Stimulated activated CD8-positive, alpha-beta memory T cell treated with anti-CD3 and anti-CD28 coated beads, Interleukin-2, amount 100 ng/mL, for 48 hours (primary cell): ENCODE measurements at places on chromosomes 13 and 19.

DNA sequence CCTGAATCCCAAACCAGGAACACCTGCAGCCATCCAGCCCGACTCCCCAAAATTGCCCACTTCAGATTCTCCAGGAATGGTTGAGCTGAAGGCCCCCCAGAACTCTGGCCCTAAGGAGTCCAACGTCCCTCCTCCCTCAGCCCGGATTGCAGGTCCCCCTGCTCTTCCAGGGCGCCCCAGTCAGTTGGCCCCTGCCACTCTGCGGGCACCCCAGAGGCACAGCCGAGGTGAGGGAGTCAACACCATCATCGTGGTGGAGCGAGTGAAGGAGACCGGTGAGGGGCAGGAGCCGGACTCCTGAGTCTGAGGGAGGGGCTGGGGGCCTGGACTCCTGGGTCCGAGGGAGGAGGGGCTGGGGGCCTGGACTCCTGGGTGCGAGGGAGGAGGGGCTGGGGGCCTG is 2.2 kb downstream of the GFY start:
- DNase-seq: no peak

DNA sequence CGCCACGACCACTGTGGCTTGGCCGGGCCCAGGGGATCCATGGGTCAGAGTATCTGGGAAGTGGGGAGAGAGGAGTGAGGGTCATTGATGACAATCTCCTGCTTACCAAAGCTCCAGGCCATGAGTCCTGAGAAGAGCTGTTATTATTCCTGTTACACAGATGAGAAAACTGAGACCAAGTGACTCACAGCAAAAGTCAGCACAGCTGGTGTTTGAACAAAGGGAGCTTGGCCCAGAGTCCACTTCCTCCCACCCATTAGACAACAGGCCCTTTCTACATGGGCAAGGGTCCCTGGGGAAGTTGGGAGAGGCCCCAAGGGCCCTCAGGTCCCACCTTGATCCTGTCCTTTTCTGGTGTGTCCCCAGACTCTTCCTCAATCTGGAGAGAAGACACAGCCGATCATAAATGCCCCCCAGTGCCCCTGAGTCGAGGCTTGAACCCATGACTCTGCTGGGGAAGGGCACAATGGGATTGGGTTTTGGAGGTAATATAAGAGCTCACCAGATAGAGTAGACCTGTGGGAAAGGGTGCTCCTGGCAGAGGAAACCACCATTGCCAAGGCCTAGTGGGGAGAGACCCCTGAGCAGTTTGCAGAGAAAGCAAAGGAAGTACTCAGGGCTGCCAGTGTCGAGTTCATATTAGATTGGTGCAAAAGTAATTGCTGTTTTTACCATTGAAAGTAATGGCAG is 6.8 kb downstream of the FUT6 start:
- no peak for DNase-seq

DNA sequence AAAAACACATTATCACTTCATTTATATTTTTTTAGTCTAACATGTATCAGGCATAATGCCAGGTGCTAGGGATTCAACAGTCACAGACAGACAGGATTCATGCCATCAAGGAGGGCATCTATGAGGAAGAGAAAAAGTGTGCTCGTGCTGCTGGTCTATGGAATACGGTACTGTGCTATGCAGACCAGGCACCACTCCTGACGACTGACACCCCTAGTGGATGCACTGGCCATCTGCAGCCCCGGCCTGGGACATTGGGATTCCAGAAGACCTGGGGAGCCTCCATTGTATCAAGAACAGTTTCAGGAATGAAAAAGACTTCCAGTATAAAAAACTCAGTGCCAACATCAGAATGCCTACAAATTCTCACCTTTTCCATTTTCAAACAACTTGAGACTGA is 94.0 kb downstream of the KLF12 start:
- DNase-seq: peak; percentile 13

GRCh38 chr13:76953968-76954367 is 5.7 kb downstream of the ACOD1 start:
- DNase-seq: no peak

DNA sequence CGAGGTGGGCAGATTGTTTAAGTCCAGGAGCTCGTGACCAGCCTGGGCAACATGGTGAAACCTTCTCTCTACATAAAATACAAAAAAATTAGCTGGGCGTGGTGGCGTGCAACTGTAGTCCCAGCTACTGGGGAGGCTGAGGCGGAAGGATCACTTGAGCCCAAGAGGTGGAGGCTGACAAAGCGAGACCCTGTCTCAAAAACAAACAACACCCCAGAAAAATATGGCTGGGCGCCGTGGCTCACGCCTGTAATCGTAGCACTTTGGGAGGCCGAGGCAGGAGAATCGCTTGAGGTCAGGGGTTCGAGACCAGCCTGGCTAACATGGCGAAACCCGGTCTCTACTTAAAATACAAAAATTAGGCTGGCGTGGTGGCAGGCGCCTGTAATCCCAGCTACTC is 3.4 kb upstream of the HNRNPL start:
- DNase-seq: no peak

DNA sequence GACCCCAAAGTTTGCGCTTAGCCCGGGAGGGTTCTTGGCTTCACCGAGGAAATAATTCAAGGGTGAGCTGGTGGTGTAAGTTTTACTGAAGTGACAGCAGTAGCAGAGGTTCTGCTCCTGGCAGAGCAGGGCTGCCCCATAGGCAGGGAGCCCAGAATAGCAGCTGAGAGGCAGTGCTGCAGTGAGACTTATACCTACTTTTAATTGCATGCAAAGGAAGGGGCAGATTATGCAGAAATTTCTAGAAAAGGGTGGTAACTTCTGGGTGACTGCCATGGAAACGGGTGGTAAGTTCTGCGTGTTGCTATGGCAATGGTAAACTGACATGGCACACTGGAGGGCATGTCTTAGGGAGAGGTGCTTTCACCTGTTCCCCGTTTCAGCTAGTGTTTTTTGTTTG is 17.5 kb upstream of the CAMSAP3 start:
- no peak for DNase-seq

DNA sequence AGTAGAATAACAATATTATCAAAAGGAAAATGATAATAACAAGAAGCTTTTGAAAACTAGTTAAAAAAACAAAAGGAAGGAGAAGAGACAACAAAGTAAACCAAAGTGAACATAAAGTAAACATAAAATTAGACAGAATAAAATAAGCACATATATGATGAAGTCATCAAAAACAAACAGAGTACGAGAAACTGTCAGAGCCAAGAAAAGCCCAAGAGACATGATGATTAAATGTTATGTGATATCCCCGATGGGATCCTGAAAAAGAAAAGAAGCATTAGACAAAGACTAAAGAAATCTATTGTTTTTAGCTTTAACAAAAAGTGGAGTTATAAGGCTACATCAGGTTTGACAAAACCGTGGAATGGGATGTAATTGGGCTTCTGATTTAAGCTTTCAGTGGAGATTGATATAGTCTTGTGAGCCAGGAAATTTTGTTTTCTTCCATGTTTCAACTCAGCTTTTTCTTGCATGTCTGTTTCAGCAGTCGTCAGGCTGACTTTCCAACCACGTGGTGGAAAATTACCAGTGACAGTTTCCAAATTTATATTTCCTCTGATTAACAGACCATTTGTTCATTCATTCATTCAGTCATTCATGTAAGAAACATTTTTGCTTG is 64.9 kb downstream of the KL start:
- DNase-seq: no peak

GRCh38 chr13:49549289-49549688 is 36.1 kb downstream of the RCBTB1 start:
- no peak for DNase-seq

DNA sequence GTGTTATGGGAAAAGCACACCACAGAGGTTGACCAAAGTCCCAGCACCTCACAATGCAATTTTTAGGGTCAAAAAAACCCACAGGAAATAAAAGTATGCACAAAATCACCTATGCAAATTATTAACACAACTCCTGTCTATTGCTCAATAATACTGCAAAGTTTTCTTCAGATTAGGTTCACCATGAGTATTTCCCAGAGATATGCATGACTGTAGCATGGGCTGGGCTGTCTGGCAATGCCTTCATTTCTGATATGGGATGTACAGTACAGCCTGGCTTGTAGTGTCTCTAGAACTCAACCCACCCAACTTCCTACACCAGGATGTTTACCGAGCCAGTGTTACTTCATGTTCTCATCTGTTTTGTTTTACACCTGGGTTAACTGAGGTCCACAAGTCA is 698.7 kb upstream of the ARGLU1 start:
- no peak for DNase-seq

GRCh38 chr13:48975101-48975855 is 434 bp upstream of the FNDC3A start:
- peak; percentile 3 for DNase-seq

- DNase-seq: no peak
Measured at GRCh38 chr13:113448545-113448884, 4.8 kb downstream of the ADPRHL1 start.

DNA sequence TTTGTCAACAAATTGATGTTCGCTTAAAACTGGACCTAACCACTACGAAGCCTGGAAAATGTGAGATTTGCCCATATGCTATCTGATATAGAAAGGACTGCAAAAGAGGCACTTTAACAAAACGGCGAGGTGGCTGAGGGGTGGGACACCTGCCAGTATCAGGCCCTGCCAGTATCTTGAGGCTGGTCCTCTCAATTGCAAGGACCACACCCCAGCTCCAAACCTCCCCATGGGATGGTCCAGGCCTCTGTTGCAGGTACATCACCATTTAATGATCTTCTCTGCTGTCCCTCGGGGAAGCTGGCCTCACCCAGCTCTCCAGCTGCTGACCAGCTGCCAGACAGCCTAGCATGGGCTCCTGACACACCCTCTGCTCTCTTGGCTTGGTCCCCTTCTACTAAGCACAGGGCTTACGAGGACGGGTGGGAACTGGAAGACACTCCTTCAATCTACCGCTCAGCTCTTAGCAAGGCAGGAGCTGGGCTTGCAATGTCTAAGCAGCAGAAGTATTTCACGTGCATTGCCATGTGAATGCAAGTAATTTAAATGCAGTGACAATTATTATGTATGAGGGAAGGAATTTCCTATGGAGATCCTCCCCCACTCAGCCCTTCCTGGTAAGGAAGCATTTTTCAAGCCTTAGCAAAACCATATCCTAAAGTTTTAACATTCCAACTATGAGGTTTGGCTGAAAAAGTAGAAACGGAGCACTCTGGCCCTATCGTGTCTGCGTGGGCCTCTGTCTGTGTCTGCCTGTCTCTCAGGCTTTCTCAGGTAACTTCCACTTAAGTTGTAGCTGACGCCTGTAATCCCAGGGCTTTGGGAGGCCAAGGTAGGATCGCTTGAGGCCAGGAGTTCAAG is 63.9 kb downstream of the LATS2 start:
- no peak for DNase-seq

DNA sequence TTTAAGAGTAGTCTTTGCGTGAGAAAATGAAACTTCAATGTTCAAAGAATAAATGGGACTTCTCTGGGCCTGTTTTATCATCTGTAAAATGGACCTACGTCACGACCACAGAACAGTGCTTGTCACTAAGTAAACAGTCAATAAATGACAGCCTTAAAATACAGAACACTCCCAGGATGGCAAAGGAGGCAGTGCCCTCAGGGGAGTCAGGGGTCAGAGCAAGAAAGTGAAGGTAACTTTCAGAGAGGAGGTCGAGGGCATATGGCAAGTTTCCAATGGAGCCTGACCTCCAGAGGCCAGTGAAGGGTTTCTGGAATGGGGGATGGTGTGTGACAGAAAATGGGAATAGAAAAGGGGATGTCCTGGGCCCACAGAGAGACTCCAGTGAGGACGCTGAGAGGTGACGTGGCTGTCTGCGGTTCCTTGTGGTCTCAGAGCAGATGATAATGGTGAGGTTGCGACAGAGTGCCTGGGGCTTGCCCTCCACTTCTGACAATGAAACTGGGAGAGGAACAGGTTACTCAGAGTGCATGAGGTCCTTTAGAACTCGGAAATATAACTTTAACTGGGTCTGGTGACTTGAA is 91.8 kb downstream of the UBL3 start:
- DNase-seq: peak; percentile 43

- no peak for DNase-seq
Measured at GRCh38 chr19:42324655-42325307, 654 bp upstream of the MEGF8 start.

- no peak for DNase-seq
Measured at GRCh38 chr19:29247471-29247870, 34.5 kb upstream of the UQCRFS1 start.

DNA sequence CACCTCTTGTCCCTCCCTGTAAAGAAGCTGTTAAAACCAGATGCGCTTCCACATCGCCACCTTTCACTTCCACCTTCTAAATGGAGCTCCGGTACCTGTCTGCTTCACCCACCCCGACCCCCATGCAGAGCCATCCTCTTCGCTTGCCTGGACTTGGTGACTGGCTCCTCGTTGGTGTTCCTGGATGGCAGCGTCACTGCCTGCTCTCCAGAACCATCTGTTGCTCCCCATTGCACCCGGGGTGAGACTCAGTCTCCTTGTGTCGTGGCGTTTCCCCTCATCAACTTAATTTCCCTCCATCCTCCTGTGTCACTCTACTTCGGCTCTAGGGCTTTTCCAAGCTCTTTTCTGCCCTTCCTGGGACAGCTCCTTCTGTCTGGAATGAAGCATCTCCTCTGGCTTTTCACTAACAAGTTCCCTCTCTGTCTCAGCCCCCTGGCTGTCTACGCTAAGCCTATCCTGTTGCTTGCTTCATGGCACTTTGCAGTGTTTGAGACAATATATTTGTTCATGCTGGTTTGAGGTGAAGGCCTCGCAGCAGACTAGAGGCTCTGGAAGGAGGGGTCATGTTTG is 10.3 kb downstream of the CEBPG start:
- DNase-seq: no peak

GRCh38 chr19:49676136-49676783 is 811 bp upstream of the PRMT1 start:
- peak; percentile 45 for DNase-seq

GRCh38 chr13:59660582-59660981 is 503.1 kb downstream of the DIAPH3 start:
- DNase-seq: no peak

GRCh38 chr13:39810091-39810877 is 154.8 kb downstream of the COG6 start:
- DNase-seq: no peak

DNA sequence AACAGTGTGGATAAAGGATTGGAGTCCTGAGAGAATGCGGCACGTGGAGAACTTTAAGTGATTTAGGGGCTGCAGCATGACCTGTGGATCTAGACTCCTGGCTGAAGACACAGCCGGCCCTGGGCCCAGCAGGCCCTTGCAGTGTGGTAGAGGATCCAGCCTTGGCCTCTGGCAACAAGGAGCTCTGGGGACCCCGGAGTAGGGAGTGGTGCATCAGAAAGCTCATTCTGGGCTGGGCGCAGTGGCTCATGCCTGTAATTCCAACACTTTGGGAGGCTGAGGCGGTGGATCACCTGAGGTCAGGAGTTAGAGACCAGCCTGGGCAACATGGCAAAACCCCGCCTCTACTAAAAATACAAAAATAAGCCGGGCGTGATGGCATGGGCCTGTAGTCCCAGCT is 76.0 kb downstream of the CHST8 start:
- no peak for DNase-seq

GRCh38 chr13:56066321-56066720 is 1074.4 kb upstream of the PRR20A start:
- DNase-seq: no peak

GRCh38 chr19:524062-524674 is 7.4 kb upstream of the CDC34 start:
- DNase-seq: no peak

- DNase-seq: no peak
Measured at GRCh38 chr19:1153891-1154730, 20.0 kb downstream of the SBNO2 start.

GRCh38 chr19:10245189-10245939 is 6.7 kb upstream of the MRPL4 start:
- DNase-seq: no peak

GRCh38 chr13:46057256-46058015 is 4.9 kb upstream of the ZC3H13 start:
- DNase-seq: no peak

- DNase-seq: no peak
Measured at GRCh38 chr13:110624766-110625756, 9.7 kb downstream of the NAXD start.
